ENCODE measurements at places on chromosomes 1 and 21.

DNA sequence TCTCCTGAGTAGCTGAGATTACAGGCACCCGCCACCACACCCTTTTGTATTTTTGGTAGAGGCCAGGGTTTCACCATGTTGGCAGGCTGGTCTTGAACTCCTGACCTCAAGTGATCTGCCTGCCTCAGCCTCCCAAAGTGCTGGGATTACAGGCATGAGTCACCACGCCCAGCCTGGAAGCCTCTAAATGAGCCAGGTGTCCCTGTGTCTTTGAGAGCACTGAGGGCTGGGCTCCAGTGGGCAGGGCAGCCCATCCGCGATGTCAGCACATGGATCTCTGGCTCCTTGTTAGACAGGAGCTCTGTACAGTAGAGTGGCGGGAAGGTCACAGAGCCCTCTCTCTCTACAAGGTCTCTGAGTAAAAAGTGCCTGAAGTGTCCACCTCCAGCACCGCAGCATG is 124.3 kb downstream of the PGBD5 start:
- DNase-seq: no peak

- DNase-seq: no peak
These were observed 57.9 kb downstream of the DDAH1 start for GRCh38 chr1:85406887-85407533.

DNA sequence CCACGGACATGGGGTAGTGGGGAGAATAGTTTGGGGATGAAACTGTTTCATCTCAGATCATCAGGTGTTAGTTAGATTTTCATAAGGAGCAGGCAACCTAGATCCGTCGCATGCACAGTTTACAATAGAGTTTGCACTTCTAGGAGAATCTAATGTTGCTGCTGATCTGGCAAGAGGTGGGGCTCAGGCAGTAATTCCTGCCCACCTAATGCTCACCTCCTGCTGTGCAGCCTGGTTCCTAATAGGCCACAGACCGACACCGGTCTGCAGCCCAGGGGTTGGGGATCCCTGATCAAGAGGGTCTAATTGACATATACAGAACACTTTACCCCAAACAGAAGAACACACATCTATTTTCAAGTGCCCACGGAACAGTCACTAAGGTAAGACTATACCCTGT is 275.1 kb downstream of the PTPRU start:
- DNase-seq: no peak

DNA sequence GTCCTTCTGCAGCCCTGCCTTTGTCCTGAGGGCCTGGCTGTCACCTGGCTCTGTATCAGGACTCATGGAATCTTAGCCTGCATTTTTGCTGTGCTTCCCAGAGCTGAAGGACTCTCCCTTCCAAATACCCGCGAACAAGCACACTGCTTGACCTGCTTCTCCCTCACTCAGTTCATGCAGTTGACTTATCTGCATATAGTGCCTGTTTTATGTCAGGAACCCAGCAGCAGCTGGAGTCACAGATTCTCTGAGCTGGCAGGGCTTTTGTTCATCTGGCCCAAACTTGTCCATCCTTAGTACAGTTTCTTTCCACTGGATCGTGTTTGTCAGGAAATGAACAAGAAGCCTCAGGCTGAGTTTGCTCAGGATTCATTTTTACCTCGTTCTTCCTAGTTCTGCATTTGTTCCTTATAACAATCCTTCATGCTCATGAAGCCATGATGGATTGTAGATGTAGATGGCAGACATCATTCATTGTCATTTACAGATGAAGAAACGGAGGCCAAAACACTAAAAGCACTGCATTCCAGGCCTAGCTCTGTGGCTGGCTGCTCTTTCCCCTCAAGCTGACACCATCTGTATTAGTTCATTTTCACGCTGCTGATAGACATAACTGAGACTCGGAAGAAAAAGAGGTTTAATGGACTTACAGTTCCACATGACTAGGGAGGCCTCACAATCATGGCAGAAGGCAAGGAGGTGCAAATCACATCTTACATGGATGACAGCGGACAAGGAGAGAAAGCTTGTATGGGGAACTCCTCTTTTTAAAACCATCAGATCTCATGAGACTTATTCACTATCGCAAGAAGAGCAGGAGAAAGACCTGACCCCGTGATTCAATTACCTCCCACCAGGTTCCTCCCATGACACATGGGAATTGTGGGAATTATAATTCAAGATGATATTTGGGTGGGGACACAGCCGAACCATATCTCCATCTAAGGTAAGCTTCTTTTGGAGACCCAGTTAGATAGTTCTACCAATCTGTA is 150.9 kb downstream of the HIVEP3 start:
- DNase-seq: no peak

- DNase-seq: no peak
These were observed 959 bp downstream of the CD58 start for GRCh38 chr1:116569776-116570357.

- DNase-seq: no peak
These were observed 380 bp downstream of the MFN2 start for GRCh38 chr1:11980676-11980972.

Measured in activated naive CD8-positive, alpha-beta T cell treated with anti-CD3 and anti-CD28 coated beads, Interleukin-2, amount 10 ng/mL, durations not matched to agents 7 days and 5 days (primary cell).